Renal pelvis (tissue), 12 donors: ENCODE measurements at places on chromosomes 11 and 22. TPM values are rescaled to one million over a fixed set of nuclear protein-coding genes. Genes with fewer than 3 reads are reported as not detected.

The OR51B4 gene
- polyA plus RNA-seq: 0.24 TPM

The OR52E5 gene
- polyA plus RNA-seq: not detected

The E2F8 gene
- polyA plus RNA-seq: 7.9 TPM

The CKAP5 gene
- polyA plus RNA-seq: 93.8 TPM

The KDELR3 gene
- polyA plus RNA-seq: 10.4 TPM

DNA sequence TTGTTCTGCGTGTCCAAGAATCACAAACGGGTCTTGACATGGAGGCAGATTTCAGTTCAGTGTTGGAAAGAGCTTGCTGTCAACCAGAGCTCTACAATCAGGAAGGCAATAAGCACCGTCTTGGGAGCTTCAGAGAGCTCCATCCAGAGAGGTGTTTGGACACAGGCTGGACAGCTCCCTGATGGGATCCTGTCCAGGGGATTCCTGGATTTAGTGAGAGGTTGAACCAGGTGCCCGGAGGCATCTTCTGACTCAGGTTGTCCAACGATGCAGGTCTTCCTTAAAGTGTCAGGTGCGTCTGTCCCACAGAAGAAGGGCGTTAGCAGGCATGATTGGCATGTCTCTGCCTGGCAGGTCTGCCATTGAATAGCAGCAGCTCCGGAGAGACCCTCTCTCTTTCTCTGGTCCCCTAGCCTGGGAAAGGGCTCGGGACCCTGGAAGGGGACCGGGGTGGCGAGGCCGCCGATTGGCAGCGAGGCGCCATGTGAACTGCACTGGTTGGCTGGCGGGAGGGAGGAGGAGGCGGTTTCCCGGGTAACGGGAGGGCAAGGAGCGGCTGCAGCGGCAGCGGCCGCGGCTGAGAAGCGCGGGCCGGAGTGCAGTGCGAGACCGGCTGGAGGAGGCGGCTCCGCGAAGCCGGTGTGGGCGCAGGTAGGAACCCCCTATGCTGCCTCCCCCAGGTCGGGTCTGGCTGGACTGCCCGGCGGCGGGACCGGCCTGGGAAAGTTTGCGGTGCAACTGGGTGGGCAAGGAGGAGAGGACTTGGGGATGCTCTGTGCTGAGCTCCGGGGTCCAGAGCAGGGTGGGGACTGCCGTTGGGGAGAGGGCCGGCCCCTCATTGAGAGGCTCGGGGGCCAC, 104.1 kb upstream of the E2F8 start:
- DNase-seq: no peak

- DNase-seq: no peak
Measured at GRCh38 chr11:1748636-1749394, 1.6 kb downstream of the IFITM10 start.

DNA sequence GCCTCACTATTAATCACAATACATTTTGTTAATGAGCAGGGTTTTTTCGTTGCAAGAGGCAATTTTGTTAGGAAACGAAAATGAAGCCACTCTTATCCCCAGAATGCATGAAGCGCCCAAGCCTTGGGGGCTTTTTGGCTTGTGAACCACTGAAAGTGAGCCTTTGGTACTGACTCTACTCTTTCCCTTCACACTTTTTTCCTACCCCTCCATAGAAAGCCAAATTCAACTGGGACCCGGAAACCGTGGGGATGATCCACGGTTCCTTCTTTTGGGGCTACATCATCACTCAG, 4.8 kb downstream of the SLC17A6 start:
- no peak for DNase-seq

DNA sequence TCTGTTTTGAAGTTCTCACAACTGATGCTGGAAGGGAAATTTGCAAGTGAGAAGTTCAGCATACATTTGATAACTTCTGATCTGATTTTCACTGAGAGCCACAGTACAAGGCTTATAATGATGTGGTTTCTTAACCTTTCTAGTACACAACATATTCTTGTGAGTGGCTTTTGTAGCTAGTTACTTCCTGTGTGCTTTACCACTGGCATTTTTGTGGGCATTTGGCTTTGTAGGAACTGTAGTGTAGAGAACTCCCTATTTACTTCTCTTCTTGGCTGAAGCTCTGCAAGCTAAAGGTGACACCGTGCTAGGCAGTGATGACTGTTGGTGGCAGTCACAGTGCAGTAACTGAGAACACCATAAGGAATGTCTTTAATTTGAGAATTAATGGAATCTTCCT, 14.9 kb downstream of the USP47 start:
- no peak for DNase-seq

DNA sequence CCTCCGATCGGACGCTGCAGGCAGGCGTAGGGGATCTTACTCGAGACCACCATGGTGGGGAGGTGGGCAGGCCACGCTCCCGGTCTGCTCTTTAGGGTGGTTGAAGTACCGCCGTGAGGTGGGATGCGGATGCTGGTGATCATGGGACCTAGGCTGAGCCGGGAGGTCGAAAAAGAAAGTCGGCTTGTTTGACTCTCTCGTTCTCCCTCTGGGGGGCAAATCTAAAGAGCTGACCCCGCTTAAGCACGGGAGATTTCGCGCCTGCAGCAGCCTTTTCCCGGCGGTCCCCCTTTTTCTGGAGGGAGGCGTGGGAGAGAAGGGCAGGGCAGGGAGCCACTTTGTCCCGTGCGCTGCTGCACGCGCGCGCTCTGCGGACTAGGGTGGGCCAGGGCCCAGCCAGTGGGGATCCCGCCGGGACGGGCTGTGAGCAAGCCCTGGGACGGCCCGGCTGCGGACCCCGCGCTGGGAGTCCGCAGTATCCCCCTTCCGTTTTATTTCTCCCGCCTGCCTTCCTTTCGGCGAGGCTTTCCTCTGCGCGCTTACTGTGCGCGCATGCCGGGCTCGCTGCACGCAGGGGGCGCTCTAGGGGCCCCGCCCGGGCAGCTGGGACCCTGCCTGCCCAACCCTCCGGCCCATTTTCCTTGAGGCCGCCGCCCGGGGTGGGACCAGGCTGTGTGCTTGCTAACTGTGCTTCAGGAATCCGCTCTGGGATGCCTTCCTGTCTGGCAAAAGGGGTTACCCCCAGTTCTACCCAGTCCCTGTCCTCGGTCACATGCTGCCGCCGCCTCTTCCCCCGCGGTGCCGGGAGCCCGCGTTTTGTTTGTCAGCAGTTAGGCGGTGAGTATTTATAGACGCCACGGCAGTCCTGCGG, 81.0 kb downstream of the PRR5L start:
- no peak for DNase-seq

GRCh38 chr11:41237382-41237781, 222.1 kb downstream of the LRRC4C start:
- DNase-seq: peak; percentile 52

- no peak for DNase-seq
Measured at GRCh38 chr11:37786214-37786755, 1188.2 kb upstream of the RAG2 start.

DNA sequence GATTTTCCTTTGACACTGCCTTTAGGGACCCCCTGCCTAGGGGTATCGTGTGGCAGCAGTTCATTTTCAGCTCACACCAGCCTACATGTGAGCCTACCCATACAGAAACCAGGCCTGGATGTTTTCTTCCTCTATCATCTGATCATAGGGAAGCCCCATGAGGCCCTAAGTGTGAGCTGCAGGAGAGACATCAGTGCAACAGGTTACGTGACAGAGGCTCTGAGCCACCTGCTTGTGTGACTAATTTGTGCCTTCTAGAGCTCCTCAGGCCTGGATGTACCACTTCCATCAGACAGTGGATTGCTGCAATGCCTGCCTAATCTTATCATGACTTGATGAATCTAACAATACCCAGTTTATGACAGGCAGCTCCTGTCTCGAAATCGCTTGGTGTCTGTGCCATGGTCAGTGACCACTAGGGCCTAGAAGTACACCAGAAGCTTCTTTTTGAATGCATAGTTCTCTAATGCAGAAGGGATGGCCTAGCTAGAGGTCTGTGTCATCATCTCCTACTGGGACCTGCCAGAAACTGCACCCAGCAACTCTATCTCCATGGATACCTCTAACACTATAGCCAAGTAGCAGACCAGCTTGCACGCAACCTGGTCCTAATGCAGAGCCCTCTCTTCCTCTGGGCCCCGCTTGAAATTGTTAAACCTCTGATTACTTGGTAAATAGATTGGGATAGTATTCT, 109.7 kb upstream of the CLPB start:
- DNase-seq: no peak

GRCh38 chr11:43377389-43377788, 18.7 kb downstream of the TTC17 start:
- DNase-seq: no peak

- peak; percentile 87 for DNase-seq
Measured at GRCh38 chr11:1401656-1402221, 12.0 kb downstream of the BRSK2 start.

DNA sequence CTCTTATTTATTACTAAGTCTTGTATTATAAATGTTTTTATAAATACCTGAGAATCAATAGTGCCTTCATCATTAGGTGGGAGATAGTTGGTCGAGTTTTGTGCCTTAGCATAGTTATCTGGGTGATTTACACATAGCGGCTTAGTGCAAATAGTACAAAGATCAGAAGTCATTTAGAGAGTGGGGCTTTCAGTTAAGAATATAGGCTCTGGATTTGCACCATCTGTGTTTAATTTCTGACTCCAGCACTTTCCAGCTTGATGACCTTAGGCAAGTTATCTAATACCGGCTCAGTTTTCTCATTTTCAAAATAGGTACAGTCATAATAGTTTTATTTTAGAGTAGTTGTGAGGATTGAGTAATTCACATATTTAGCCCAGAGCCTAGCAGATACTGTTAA, 26.4 kb downstream of the PDE3B start:
- DNase-seq: no peak

DNA sequence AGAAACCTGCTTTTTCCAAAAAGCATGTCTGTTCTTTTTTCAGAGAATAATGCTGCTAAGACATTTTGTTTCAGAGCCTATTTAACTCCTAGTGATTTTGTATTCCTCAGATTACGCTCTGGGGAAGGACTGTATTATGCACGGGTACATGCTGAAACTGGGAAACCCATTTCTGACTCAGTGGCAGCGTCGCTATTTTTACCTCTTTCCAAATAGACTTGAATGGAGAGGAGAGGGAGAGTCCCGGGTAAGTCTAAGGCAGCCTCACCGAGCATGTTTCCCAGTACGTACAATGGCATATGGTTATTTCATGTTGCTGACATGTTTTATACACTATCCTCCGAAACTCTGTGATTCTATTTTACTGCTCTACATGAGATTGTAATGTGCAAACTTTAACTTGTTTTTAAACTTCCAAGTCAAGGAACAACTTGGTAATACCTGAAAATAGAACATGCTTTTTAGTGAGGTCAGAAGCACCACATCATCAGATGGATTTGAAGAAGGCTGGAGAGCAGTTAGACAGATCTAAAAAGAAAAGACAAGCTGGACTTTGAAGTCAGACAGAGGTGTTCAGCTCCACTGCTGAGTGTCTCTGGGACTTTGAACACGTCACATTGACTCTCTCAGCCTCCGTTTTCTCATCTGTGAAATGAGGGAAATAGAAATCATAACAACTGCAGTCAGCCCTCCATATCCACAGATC, 23.7 kb upstream of the MYO18B start:
- no peak for DNase-seq

DNA sequence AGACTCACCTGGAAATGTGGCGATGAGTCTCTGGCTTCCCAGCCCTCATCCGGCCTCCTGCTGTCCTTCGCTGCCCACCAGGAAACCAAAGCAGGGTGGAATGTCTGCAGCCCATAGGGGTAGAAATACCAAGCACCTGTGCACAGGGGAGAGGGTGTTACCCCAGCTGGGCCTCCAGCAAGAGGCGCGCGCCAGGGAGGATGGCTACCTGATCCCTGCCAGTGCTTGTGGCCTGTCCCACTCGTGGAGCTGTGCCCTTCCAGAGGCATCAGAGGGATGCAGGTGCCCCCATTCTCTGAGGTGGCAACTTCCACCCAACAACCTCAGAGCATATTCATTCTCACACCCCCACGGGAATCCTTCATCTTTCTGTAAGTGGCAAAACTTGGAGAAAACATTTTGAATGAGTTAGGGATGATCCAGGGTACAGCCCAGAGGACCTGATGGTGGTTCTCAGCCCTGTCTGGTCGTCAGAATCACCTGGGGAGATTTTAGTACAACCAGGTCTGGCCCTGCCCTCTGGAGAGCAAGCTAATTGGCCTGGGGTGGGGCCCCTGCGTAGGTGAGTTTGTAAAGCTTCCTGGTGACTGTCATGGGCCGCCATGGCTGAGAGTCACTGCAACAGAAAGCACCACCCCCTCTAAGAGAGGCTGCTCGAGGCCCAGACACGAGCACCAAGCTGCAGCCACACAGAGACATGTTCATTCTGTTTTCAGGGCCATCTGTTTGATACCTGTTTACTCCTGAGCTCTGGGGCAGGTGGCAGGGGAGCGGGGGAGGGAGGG, 9.9 kb downstream of the SUN2 start:
- no peak for DNase-seq

DNA sequence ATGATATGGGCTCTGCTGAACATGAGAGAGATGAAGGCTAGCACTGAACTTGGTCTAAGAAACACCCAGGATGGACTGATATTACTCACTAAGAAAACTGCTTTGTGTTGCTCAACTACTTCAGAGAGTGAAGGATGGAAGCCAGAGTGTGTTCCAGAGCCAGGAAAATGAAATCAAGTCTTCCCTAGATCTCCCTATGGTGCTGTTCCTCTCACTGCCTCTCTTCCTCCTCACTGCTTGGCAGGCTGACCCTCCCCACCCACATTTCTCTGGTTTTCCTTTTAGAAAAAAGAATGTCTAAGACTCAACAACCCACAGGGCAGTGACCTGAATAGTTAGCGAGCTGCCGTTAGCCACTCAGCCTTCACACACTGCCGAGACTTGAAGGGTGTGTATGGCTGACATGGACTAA, 65.6 kb downstream of the CCDC81 start:
- DNase-seq: no peak

DNA sequence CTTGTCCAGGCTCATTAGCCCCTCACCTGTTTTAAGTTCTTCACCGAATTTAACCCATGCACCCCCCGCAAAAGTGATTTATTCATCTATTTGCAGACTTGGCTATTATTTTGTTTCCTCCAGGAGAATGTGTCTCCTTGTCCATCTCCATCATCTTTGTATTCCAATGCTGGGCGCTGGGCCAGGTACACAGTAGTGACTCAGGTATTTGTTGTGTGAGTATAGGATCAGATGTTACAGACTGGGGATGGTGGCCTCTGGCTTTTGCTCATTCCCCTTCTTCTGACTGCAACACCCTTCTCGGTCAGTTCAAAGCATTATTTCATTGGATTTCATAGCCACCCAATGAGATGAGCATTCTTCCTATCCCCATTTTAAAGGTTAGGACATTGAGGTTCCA, 408.2 kb downstream of the MN1 start:
- no peak for DNase-seq

- no peak for DNase-seq
Measured at GRCh38 chr11:59192446-59193020, 20.2 kb downstream of the MPEG1 start.

- DNase-seq: no peak
Measured at GRCh38 chr11:110430267-110431050, 711 bp downstream of the FDX1 start.

DNA sequence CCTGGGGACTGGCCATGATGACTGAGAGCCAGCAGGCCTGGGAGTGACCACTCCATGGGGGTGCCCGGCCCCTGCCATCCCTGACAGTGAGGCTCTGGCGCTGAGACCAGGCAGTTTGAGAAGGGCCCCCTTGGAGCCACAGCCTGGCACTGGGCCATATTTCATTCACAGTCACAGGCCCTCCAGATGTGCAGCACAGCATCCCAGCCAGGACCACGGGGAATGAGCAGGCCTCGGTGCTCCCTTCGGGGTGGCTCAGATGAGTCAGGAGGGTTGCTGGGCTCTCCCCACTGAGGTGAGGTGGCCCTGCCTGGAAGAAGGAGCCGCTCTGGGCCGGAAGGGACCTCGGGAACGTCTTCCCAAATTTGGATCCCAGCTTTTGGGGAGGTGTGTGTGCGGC, 53.0 kb downstream of the GRAMD4 start:
- no peak for DNase-seq
